ENCODE measurements at places on chromosomes 6 and 20.

DNA sequence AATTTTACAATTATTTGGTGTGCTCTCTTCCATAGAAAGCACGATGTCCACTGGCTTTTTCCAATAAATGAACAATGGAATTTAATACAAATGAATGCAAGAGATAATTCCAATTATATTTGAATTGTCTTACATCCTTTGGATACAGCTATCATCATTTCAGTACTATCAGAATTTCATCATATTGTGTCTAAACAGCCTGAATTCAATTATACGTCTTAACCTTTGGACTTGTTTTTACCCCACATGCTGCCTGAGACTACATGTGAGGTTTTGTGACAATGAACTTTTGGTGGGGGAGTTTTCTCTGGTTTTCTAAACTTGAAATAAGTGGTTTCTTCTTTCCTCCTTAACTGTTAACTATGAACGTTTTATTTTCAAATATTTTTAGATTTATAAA is 1176.0 kb downstream of the EPHA7 start:
- no peak for DNase-seq

DNA sequence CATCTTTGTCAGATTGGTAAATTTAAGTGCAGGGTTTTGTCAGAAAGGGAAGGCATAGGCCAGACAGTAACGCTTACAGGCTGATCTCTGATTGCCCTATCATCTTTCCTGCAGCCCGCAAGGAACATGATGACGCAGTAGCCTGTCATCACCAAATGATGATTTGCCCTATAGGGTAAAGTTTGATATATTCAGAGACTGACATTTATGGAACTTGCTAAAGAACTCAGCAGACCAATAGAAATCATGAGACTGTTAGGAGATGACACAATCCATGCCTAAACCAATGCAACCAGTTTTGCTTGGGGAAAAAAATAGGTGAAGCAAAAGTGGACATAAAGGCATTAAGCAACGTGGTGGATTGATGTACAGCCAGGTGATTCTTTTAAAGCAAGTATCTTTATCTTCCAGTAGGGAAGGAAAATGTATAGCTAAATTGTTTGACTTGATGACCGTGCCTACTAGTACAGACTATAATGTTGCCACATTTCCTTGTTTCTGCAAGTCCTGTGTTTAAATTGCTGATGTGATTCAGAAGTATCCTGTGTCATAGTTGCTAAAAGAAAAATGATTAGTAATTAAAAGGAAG is 2.4 kb downstream of the NUS1 start:
- DNase-seq: no peak

DNA sequence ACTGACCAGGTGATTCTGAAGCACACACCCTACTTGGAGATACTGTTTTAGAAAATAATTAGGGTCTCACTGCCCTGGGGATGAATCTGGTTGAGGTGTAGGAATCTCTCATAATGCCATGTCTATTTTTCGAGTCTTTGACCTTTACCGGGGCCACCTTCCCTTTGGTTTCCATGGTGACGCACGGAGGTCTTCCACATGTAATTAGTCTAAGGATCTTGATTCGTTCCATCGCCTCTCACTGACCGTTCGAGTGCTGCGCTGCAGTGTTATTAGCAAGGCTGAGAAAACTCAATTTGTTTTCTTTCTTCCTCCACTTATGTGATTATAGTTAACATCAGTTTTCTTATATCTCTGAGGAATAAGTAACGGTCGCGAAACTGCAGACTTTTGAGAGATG is 144.3 kb upstream of the SPACA1 start:
- no peak for DNase-seq

GRCh38 chr6:51559059-51559458 is 528.4 kb downstream of the PKHD1 start:
- DNase-seq: no peak

DNA sequence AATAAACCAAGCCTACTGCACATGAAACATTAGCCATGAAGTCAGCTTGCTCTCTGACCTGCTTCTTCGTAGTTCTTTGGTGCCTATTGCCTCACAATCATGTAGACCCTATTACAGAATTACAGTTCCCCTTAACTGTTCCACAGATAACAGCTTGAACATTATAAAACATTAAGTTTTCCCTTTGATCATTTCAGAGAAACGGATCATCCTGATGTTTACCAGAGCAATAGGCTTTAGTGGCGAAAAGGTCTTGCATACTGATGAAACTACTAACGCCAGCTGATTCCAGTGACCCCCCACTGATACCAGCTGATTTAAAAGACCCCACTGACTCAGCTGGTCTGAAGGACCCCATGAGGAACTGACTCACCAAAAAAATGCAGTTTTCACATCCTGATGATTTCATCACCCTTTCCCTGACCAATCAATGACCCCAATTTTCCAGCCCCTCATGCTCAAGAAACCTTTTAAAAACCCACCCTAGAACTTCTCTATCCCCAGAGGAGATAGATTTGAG is 39.4 kb upstream of the MLIP start:
- DNase-seq: peak; percentile 15

DNA sequence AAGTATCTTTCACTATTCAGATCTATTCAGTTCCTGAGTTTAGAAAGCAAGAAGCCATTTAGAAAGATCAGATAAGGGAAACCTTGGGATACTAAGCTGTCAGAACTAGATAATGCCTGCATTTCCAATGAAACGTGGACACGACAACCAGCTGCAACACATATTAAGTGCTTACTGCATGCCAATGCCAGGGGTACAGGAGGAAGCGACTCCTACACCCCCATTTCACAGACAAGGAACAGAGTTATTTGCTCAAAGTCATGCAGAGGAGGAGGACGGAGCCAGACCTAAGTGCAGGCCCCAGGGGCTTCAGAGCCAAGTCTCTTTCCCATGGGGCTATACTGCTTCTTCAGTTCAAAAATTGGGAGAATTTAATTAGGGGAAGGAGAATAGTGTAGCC is 62.4 kb downstream of the PREX1 start:
- DNase-seq: no peak

DNA sequence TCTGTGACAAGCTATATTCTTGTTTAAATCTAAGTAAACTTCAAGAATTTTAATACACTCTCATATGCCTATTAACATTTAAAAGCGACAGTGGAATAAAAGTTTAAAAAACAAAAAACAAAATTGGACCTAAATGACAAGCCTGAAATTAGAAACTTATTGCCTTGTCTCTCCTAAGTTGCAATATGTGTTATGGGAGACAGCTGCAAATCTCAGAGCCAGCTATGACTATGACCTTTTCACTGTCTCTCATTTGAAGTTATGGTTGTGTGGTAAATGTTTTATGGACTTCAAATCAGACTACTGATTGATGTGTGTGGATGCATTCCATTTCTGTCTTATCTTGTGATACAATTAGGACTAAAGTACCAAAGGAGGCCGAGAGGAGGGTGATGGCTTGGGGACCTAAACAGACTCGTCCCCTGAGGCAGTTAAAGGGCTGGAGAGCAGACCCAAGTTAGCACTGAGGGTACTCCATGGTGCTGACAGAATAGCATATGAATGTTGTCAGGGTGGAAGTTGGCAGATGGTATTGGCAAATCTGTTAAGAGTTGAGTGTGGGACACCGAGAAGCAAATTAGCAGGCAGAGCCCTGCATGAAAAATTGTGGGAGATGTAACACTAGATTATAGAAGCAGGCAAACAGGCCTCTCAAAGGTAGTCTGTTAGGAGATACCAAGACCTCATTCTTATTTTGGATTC is 930.1 kb upstream of the MAN1A1 start:
- DNase-seq: no peak

DNA sequence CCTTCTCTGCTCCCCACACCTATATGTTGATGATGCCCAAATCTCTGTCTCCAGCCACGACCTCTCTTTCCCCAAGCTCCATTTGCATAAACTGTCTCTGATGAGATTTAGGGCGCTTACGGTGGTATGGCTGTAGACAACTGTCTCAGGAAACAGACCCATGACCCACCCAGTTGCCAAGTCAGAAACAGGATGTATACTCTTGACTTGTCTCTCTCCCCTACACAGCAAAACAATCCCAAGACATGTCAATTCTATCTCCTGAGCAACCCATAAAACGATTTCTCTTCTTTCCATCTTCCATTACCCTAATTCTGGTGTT is 13.9 kb downstream of the GNL1 start:
- no peak for DNase-seq

DNA sequence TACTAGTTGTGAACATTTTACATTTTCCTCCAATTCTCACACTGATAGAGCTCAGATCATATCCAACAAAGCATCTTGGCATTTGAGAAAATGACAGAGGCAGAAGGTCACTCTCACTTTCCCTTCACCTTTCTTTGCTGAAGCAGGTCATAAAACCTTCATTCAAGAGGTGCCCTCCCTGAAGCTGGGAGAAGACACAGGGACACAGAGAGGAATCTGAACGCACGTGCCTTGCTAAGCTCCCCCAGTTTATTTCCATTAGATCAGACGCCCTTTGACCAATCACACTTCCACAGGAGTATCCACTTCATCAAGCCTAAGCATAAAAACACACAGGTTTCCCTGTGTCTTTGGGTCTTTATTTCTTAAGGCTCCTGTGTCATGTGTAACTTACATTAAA is 9.2 kb upstream of the MBOAT1 start:
- DNase-seq: no peak

DNA sequence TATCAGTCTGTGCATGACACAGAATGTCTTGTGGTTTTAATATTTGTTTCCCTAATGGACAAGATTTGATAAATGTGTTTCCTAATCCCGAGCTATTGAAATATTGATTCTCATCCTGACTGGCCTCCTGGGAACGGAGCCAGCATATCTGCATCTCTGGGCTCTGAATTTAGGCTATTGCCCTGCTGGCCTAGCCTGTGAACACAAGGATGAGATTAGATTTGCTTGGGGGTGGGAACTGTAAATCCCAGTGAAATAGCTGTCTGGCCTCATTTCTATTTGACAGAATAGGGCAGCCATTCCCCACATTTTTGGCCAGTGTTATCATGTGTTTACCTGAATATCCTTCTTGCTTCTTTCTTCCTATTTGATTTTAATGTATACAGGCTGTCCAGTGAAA is 198.4 kb upstream of the SOX4 start:
- peak; percentile 10 for DNase-seq

- DNase-seq: no peak
These were observed 21.1 kb downstream of the AKAP7 start for GRCh38 chr6:131156411-131156810.

GRCh38 chr6:62623846-62624532 is 338.0 kb upstream of the KHDRBS2 start:
- DNase-seq: no peak

DNA sequence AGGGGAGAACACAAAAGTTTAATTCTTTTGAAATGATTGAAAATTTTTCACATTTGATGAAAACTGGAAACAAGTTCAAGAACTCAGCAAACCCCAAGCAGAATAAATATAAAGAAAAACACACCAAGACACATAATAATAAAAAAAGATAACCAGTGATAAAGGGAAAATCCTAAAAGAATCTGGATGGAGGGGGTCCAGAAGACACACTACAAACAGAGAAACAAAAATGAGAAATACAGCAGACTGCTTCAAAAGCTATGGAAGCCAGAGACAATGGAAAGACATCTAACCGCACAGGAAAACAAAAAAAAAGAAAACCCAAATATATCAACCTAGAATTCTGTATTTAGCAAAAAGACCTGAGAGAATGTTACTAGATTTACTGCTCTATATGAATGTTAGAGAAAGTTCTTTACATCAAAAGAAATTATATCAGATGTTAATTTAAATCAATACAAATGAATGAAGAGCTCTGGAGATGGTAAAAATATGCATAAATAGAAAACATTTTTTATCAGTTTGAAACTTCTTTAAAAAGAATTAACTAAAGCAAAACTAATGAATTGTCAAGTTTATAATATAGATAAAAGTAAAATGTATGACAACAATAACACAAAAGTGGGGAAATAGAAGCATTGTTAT is 310.7 kb upstream of the PREP start:
- peak; percentile 4 for DNase-seq

DNA sequence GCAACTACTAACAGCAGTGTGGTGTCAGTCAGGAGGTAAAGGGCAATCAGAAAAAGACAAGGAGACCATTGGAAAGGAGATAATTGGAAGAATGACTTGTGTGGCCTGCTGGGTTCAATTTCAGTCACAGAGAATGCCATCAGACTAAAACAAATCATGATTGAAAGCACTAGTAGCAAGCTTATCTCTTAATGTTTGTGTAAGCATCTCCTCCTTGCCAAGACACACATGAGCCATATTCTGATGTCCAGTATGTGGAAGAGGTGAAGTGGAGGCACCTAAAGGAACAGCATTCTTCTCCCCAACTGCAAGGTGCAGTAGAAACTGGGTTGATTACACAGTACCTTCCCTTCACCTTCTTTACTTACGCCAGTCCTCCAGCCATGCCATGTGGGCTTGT is 287.5 kb downstream of the ZFAND3 start:
- DNase-seq: no peak

DNA sequence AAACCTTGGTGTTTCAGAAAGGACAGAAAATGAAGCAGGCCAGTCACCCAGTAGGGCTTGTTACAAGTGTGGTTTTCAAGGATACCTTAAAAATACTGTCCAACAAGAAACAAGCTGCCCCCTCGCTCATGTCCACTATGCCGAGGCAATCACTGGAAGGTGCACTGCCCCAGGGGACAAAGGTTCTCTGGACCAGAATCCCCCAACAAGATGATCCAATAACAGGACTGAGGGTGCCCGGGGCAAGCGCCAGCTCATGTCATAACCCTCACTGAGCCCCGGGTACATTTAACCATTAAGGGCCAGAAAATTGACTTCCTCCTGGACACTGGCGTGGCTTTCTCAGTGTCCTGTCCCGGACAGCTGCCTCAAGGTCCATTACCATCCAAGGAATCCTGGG is 6.6 kb upstream of the NT5DC1 start:
- no peak for DNase-seq
